Stimulated activated naive CD4-positive, alpha-beta T cell treated with Interleukin-2 at 50 U/mL for 16 hours (primary cell): ENCODE measurements at places on chromosomes 3 and 15.

GRCh38 chr3:9102240-9102981 is 139.1 kb upstream of the RAD18 start:
- DNase-seq, result no peak

- DNase-seq, result no peak
Measured at GRCh38 chr15:83365370-83365938, 81.0 kb upstream of the BNC1 start.

DNA sequence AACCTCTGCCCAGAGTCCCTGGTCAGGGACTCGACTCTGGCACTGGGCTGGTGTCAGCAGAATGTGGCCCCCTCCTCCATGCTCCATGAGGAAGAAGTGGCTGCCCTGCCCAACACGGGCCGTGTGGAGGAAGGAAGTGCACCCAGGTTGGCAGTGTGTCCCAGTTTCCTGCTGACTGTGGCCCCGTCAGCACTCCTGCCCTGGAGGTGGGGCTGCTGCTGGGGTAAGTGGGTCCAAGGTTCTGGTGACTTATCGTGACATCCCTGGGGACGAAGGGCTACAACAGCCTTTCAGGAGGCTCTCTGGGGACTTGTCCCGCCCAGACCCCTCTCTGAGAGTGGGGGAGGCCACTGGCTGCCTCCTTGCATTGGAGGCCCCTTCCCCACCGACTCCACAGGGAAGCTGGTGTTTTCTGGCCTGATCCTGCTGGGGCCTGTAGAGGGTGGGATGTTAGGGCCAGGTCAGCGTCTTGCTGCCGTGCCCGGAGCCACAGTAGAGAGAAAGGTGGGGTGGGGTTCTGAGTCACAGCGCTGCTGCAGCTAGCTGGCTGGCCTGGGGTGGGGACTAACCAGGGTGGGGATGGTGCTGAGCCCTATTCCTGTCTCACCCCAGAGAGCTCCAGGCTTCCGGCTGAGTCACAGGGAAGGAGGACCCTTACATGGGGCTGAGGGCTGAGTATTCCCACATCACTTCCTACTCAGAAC is 10.5 kb downstream of the SEMA4B start:
- no peak for DNase-seq

GRCh38 chr15:53437366-53437765 is 322.1 kb downstream of the WDR72 start:
- no peak for DNase-seq

DNA sequence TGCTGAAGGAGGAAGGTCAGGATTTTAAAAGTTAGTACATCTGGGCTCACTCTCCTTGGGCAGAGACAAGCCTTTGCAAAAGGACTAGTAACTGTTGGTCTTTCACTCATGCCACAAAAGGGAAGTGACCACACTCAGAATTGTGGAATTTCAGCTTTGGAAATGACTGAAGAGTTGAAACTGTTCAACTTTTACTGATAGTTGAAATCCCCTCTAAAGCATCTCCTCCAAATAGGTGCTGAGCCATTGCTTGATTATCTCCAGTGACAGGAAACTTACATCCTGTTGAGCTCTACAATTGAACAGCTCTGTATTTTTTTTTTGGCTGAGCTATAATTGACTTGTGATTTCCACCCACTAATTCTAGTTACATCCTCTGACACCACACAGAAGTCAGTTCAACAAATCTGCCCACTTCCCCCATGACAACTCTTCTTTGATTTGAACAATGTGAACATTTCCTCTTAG is 254.8 kb upstream of the TPRG1 start:
- DNase-seq, result no peak

DNA sequence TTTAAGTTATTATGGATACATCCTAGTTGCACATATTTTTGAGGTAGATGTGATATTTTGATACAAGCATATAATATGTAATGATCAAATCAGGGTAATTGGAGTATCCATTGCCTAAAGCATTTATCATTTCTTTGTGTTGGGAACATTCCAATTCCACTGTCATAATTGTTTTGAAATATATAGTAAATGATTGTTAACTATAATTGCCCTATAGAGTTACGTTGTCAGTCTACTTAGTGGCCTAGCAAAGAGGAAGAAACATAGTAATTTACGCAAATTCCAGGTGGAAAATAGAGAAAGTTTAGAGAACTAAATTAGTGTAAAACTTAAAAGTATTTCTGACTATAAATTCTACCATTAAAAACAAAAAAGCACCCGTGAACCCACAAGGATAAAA is 24.9 kb downstream of the NXPE3 start:
- DNase-seq, result no peak

DNA sequence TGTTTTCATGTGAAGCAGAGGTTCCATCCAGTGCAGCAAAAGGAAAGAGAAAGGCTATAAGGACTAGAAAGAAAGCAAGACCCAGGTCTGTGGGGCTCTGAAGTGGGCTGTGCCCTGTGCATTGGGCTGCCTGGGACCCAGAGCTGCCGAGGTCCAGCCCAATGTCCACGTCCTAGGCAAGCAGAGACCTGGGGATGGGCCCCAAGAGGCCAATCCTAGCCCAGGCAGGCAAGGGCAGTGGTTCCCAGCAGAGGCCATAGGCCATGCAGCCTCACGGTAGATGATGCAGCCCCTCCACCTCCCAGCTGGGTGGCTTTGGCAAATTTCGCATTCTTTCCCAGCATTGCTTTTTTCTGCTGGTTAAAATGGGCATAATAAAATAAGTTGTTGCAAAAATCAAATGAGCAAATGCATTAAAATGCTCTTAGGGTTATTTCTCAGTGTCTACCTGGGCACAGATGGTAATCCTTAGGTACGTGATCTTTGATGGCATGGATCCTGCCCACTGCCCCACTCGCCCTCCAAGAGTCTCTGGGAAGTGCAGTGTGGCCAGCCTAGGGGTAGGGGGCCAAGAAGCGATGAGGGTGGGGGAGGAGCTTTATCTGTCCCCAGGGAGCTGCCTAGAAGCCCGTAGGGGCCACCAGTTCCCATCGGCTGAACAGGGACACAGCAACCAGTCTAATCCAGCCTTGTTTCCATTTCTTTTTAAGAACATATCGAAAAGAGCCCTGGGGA is 22.3 kb upstream of the GP9 start:
- DNase-seq, result no peak

GRCh38 chr15:55118344-55118870 is 78.3 kb downstream of the RSL24D1 start:
- no peak for DNase-seq

GRCh38 chr15:91302588-91303439 is 202.8 kb downstream of the SV2B start:
- DNase-seq, result no peak

DNA sequence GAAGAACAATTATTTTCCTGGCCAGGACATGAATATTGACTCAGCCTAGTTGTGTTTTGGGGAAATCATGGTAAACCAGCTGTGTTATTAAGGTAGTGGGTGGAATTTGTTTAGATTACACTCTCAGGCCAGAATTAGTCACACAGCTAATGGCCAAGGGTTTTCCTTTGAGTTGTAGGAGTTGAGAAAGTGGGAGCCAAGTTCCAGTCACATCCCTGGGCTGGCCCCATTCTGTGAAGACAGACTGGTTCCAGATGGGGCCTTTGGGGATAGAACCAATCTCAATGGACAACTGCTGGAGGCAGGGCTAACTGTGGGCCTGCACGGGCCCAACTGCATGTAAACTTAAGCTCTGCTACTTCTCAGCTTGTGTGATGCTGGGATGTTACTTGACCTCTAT is 1.4 kb upstream of the RASL12 start:
- no peak for DNase-seq

GRCh38 chr15:35697549-35698299 is 151.8 kb upstream of the DPH6 start:
- DNase-seq, result no peak

GRCh38 chr15:57521503-57521902 is 70.2 kb upstream of the MYZAP start:
- no peak for DNase-seq

- no peak for DNase-seq
Measured at GRCh38 chr3:79086514-79086913, 681.3 kb downstream of the ROBO1 start.

- no peak for DNase-seq
Measured at GRCh38 chr3:178966299-178967176, 105.1 kb downstream of the ZMAT3 start.
